ENCODE measurements at places on chromosomes 5 and 9.

DNA sequence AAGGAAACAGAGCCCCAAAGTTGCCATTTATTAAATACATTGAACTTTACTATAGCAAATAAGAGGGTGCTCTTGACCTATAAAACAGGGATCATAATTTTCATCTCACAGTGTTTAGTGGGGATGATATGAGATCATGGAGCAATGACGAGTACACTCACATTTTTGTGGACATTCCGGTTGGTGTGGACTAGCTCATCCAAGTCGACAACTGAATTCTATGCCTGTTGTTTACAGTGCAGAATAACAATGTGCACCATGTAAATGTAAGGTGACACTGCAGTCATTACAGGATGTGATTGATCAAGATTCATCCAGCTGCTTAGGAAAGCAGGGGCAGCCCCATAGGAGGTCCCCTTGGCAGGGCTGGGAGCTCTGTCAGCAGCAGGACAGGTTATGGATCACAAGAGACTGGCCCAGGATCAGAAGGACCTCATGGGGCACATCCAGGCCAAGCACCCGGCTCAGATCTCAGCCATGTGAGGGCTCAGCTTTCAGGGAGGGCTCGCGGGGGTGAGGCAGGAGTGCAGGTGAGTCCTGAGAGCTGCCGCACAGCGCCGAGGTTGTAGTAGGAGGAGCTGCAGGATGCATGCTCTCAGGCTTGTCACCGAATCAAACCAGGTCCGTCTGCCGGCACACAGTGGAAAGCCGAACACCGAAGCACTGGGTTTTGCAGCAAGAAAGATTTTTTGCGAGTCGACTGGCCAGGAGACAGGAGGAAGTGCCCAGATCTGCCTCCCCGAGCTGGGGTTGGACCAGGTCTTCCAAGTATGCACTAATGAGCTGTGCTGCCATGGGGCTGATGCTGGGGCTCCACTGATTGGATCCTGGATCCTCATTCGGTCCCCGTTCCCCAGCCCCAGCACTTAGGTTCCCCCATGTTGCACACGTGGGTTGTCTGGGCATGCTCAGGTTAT lies 28.2 kb downstream of the MRPL36 start:
- H3K27me3 ChIP-seq, result peaks cover 7% of the 10 kb centered on the region
- H3K27ac ChIP-seq, result no peak overlapping the region
- no peaks in the 10 kb centered on the region for H3K36me3 ChIP-seq
- DNase-seq, result no peak

GRCh38 chr5:9852671-9853070 lies 222.5 kb upstream of the TAS2R1 start:
- H3K4me1 ChIP-seq, result no peaks in the 10 kb centered on the region
- H3K36me3 ChIP-seq, result no peaks in the 10 kb centered on the region
- no peak for DNase-seq
- no peak overlapping the region for H3K4me3 ChIP-seq

GRCh38 chr5:158382473-158382872 lies 523.5 kb upstream of the CLINT1 start:
- peaks cover 54% of the 10 kb centered on the region for H3K4me1 ChIP-seq
- H3K36me3 ChIP-seq, result no peaks in the 10 kb centered on the region
- no peak overlapping the region for H3K4me3 ChIP-seq
- peak overlapping the region; percentile 37 for H3K27ac ChIP-seq
- DNase-seq, result peak; percentile 87

DNA sequence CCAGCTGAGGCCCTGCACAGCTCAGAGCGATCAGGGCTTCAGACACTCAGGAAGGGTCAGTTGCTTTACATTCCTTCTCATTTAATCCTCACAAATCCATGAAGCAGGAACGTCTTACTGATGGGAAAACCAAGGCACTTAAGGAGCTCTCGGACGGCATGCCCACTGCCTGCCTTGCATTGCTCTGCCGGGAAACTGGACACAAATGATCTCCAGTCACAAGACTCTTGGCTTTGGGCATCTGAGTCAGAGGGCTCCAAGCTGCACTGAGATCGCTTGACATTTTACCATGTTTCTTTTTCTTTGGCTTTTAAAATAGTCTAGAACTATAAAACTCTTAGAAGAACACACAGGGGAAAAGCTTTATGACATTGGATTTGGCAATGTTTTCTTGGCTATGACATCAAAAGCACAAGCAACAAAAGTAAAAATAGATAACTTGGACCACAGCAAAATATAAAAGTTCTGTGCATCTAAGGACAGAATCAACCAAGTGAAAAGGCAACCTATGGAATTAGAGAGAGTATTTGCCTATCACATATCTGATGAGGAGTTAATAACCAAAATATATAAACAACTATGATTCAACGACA lies 43.6 kb upstream of the HRH2 start:
- DNase-seq, result no peak
- no peaks in the 10 kb centered on the region for H3K36me3 ChIP-seq
- no peak overlapping the region for H3K4me3 ChIP-seq
- no peak overlapping the region for H3K27ac ChIP-seq

GRCh38 chr5:120683580-120683979 lies 219.5 kb downstream of the PRR16 start:
- H3K36me3 ChIP-seq, result no peaks in the 10 kb centered on the region
- H3K4me3 ChIP-seq, result no peak overlapping the region
- no peak overlapping the region for H3K27ac ChIP-seq
- no peak for DNase-seq
- H3K4me1 ChIP-seq, result no peaks in the 10 kb centered on the region
- H3K27me3 ChIP-seq, result no peaks in the 10 kb centered on the region
